ENCODE measurements at places on chromosomes 3 and 15. TPM values are rescaled to one million over a fixed set of nuclear protein-coding genes. Genes with fewer than 3 reads are reported as not detected.

The IGDCC3 gene
- 49.2 TPM for total RNA-seq

The LDHAL6B gene
- total RNA-seq, result not detected

The TLR9 gene
- total RNA-seq, result not detected

GRCh38 chr3:117193390-117193789 lies 483.8 kb downstream of the TUSC7 start:
- no peak overlapping the region for H3K27ac ChIP-seq
- no peak for DNase-seq
- no peaks in the 10 kb centered on the region for H3K27me3 ChIP-seq
- peaks cover 5% of the 10 kb centered on the region for H3K4me1 ChIP-seq

GRCh38 chr3:194337965-194338753 lies 13.0 kb downstream of the CPN2 start:
- H3K4me1 ChIP-seq, result peaks cover 35% of the 10 kb centered on the region
- no peak overlapping the region for H3K27ac ChIP-seq

DNA sequence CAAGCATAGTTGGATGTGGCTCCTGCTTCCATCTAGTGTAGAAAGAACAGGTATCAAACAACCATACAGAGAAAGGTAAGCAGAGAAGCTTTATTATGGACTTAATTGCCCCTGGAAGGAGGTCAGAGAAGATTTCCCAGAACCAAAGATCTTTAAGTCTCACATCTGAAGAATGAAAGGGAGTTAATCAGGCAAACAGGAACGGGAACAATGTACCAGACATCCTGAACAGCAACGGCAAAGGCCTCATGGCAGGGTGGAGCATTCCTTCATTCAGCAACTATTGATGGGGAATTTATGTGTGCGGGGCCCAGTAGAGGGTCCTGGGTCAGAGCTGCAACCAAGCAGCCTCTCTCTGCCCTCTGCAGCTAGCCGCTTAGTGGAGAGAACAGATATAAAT lies 61.5 kb downstream of the LMCD1 start:
- H3K27ac ChIP-seq, result no peak overlapping the region
- H3K27me3 ChIP-seq, result no peaks in the 10 kb centered on the region
- 0 out of 2 replicates have a peak, but pooled peaks cover 4% of the 10 kb centered on the region for H3K36me3 ChIP-seq
- H3K4me3 ChIP-seq, result no peak overlapping the region

Measured in WTC11 (cell line).